ENCODE measurements at places on chromosomes 6 and 20.

DNA sequence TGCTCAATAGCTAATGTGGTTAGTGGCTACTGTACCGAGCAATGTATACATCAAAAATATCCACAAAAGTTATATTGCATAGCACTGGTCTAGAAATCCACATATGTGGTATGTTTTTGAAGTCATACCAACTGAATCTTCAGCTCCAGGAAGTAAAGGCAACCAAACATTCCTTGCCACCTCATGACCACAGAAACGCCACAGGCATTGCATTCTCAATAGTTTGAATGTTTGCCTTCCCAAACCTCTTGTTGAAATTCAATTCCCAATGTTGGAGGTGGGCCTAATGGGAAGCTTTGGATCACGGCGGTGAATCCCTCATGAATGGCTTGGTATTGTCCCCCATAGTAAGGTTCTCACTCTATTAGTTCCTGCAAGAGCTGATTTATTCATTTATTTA is 18.2 kb upstream of the ZNF391 start:
- DNase-seq, result no peak

DNA sequence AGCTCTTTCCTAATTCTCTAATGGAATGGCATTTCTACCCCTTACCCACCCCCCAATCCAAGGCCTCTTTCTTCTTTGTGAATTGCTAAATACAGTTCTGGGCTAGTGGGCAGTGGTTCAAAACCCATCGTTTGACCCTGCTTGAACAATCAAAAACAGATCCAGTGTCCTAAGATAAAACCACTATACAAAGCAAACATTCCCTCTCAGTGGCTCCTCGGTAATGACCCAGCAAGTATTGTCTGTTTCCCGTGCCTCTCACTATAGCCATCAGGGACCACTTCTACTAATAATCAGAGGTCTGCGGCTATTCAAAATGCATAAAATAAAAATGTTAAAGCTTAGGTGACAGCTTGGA is 143.5 kb upstream of the AKAP12 start:
- DNase-seq, result no peak

GRCh38 chr20:50628853-50629669 is 62.3 kb downstream of the RIPOR3 start:
- peak; percentile 8 for DNase-seq

- DNase-seq, result no peak
These were observed 80.1 kb downstream of the ADGRG6 start for GRCh38 chr6:142381845-142382378.

- no peak for DNase-seq
These were observed 17.6 kb upstream of the SIRPG start for GRCh38 chr20:1674990-1675780.

- DNase-seq, result no peak
These were observed 108.3 kb downstream of the UBE3D start for GRCh38 chr6:82957171-82957867.

DNA sequence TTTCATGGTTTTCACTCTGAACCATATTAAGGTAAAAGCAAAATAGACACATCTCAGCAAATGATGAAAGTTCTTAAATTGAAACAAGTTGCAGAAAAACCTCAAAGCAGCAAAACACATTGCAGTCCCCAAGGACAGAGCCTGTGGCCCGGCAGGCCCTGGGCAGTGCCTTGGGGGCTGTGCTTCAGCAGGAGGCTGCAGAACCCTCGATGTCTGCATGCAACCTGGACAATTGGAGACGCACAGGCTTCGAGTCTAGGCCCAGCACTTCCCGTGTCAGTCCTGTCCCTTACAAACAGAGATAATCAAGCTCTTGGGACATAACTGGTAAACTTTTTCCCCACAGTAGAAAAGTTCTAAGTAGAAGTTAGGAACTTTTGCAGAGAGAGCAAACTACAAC is 9.2 kb downstream of the PYGB start:
- no peak for DNase-seq

- no peak for DNase-seq
These were observed 261.3 kb downstream of the ESR1 start for GRCh38 chr6:152068622-152069261.

Measured in GM23338 (cell line).